ENCODE measurements at places on chromosomes 12 and 14.

DNA sequence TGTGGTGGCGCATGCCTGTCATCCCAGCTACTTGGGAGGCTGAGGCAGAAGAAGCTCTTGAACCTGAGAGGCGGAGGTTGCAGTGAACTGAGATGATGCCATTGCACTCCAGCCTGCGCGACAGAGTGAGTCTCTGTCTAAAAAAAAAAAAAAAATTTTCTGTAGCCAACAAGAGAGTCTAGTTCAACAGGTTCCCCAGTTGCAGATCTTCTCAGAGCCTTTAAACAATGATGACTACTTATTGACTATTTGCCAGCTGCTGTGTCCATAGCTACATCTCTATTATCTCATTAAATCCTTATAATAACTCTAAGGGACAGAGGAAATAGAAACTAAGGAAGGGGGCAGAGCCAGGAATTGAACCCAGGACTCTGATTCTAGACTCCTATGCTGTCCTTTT is 15.2 kb upstream of the MYL2 start:
- DNase-seq: no peak

- no peak for DNase-seq
Observed at GRCh38 chr14:90303473-90303872, 28.3 kb downstream of the NRDE2 start.

- DNase-seq: no peak
Observed at GRCh38 chr12:53101931-53102781, 1.1 kb upstream of the SOAT2 start.

GRCh38 chr12:77007476-77007875 is 57.9 kb downstream of the E2F7 start:
- no peak for DNase-seq

DNA sequence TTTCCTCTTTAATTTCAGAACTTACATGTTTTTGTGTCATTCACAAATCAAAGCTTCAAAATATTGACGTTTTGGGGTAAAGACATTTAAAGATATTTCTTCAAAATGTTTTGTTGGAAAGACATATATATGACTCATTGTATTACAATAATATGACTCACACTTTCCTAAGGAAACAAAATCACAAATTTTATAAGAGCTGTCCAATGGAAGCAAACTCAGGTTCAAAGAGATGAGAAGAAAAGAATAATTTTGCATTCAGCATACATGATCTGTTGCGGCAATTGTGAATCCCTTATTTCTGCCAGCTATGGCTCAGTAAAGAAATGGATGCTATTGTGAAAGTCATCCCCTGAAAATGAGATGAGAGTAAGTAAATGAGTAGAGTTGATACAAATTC is 82.7 kb downstream of the GRIP1 start:
- no peak for DNase-seq

- no peak for DNase-seq
Observed at GRCh38 chr12:88580051-88580871, at the start of gene KITLG. Gene KITLG (minus strand): TSS chr12:88580471. CDS start chr12:88580278, 193 bp downstream.

DNA sequence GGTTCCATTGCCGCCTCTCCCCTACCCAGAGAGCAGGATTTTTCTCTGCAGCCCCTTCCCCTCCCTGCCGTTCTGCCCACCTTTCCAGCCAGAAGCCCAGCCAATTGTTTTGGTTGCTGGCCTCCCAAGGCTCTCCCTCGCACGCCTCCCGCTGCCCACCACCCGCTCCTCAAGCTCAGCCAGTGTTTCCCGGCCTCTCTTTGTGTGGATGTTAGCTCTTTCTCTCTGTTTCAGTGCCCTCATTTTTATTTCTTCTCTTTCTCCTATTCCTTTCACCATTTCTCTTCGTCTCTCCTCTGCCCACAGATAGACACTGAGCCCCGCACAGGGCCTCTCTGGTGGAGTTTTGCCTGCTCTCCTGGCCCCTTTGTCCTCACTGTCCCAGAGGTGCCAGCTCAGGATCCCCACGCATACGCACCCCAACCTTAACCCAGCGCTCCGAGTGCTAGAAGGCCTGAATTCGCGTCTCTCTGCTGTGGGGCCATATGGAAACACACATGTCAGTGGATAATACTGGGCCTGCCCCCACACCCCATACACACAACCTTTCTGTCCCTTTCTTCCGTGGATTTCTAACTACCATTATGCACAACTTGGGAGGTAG is 54.9 kb downstream of the SMUG1 start:
- no peak for DNase-seq

DNA sequence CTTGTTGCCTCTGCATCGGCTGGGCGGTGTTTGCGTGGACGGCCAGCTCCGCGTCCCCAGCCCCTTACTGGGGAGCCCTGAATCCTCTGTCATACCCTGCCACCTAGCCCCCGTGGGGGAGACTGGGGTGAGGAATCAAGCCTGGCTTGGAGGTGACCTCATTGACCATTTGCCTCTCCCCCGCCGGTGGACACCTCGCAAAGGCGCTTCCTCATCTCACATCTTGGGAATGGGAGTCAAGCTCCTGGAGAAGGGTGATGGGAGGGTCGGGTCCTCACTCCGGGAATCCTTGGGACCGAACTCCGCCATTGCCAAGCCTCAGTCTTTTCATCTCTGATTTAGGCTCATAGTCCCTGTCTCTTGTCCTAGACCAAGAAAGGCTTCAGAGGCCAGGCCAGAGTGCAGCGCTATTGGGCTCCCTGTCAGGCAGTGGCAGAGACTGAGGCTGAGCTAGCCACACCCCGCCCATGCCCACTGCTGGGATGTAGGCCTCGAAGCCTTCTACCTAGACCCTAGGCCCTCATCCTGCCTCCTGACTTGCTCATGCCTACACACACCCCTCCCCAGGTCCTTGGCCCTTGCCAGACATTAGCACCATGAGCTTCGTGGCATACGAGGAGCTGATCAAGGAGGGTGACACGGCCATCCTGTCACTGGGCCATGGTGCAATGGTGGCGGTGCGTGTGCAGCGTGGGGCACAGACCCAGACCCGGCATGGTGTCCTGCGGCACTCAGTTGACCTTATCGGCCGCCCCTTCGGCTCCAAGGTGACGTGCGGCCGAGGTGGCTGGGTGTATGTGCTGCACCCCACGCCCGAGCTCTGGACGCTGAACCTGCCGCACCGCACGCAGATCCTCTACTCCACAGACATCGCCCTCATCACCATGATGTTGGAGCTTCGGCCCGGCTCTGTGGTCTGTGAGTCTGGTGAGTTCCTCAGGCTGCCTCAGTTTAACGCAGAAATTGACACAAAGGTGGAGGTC is 678 bp downstream of the TRMT61A start:
- no peak for DNase-seq

DNA sequence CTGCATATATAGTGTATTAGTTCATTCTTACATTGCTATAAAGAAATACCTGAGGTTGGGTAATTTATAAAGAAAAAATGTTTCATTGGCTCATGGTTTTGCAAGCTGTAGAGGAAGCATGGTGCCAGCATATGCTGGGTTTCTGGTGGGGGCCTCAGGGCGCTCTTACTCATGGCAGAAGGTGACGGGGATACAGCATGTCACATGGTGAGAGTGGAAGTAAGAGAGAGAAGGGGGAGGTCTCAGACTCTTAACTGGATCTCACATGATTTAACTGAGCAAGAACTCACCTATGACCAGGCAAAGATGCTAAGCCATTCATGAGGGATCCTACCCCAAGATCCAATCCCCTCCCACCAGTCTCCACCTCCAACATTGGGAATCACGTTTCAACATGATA is 15.9 kb upstream of the PAWR start:
- no peak for DNase-seq

GRCh38 chr12:45509187-45509586 is 220.3 kb upstream of the ARID2 start:
- DNase-seq: no peak

- DNase-seq: no peak
Observed at GRCh38 chr12:34606749-34607519, 584.6 kb downstream of the ALG10 start.

- DNase-seq: no peak
Observed at GRCh38 chr12:77772676-77773298, 57.9 kb upstream of the NAV3 start.

- no peak for DNase-seq
Observed at GRCh38 chr14:29643433-29644211, 284.0 kb downstream of the PRKD1 start.

DNA sequence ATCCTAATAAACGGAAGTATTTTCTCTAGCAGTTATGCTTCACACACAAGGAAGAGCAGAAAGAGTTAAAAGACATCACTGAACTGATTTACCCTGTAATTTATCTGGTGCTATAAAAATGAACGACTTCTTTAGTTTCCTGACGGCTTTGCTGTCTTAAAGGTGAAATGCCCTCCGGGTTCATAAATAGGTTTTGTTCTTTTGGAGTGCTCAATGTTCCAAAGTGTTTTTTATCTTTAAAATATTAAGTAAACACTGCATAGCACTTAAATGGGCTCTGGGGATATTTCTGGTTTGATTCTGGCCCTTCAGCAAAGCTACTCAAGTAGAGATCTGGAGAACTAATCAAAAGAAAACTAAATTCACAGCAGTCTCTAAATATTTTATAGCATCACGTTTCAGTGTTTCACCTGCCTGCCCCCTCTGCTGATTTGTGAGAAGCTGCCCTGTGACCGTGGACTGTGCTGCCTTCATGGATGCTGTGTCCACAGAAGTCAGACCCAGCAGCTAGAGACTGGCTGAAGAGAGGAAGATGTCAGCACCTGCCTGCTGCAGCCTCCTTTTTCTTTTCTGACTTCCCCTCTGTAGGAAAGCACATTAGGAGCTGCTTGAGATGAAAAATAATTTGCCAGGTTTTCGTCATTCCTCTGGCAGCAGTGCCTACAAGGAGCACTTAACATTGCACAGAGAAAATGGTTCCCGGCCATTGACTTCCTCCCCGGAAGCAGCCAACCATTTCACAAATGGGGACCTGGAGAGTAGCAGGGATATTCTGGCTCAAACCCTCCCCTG is 205.1 kb upstream of the FSCB start:
- DNase-seq: no peak

DNA sequence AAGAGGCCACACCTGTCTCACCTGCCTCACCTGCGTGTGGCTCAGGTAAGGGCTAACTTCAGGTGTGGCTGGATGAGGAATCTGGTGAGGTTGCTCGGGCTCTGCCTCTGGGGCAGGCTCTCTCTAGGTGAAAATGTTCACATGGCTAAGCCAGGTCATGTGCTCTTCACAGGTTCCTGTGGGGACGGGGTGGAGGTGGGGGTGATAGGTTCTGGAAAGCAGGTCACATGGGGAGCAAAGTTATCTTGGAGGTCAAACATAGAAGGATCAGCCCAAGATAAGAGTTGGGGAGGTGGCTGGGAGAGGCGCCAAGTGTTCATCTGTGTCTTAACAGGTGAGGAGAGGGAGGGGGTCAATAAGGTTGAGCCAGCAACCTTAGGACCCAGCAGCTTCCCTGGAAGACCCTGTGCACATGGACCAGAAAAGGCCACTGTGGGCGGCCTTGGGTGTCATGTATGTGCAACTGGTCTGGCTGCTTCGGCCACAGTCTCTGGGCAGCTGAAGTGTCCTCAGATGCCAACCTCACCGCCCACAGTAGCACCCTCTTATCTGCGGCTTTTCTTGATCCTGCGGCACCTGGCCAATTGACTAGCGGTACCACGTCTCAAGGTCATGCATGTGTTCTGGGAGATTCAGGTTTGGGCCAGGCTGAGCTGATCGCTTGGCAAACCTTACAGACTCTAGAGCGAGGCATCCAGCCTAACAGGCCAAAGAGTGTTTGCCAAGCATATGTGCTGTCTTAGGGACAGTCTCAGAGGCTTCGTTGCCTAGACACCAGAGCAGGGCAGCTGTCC is 60.5 kb downstream of the CACNA1C start:
- no peak for DNase-seq

GRCh38 chr12:58583529-58583928 is 336.8 kb downstream of the LRIG3 start:
- no peak for DNase-seq

DNA sequence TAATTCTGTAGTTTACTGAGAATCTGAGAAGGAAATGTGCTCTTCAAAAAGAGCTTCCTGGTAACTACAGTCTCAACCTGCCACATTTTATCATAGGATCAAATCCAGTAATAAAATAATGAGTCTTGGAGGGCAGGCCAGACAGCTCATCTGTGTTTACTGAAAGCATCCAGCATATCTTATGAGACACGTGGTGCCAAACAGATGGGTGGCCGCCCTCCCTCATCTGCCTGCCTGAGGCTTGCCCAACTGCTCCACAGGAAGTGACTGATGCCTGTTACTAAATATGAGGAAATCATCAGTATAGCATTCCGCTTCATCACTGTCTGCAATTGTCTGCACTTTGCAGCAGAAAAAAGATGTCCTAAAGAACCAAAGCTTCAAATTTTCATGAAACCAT is 13.5 kb downstream of the DHRS7 start:
- DNase-seq: peak; percentile 24

All from stimulated activated CD4-positive, alpha-beta T cell treated with anti-CD3 and anti-CD28 coated beads, Interleukin-1b, Interleukin-23, amount 100 ng/mL, for 1 hour (primary cell).